ENCODE measurements at places on chromosomes 7 and 10.

- DNase-seq: no peak
These were observed 144.1 kb downstream of the EMX2 start for GRCh38 chr10:117686606-117687005.

DNA sequence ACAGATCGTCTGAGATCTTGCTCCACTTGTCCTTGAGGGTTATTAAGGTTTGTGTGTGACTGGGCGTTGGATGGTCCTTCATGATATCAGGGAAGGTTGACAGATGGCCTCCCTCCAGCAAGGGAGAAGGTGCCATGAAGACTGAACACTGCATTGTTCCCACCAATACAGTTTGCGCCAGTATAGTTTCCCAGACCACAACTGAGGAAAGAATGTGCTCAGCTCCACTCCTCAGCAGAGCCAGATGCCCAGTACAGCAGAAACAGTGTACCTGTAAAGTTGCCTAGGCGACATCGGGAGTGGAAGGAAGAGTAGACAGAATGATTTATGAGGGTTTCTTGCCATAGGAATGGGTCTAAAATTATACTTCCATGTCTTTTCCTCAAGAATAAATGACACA is 137.5 kb downstream of the ST7 start:
- DNase-seq: no peak

DNA sequence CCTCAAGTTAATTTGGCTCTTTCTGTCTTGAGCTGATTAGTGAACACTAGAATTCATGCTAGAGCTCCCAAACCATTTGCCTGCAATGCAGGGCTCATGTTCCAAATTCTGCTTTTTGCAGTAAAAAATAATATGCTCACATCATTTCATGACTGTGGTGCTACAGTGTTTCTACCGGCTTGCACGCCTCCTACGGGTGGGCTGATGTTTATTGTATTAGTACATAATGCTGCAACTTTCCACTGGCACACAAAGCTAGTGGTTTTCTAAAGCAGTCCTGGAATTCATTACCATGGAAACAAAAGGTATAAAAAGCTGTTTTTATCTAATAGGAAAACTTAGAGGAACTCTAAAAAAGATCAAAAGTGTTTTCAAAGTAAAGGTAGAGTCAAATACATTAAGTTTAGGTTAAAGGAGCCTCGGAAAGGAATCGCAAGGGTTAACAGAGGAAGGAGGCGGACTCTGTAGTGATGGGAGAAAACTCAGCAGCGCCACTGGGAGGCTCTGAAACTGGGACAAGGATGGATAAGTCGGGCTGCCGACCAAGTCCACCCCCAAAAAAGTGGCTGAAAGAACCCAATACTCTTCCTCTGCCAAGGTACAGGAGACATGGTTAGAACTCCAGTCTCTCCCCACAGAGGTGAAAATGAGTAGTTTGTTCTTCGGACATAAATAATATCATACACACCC is 25.9 kb downstream of the GRM8 start:
- DNase-seq: no peak

DNA sequence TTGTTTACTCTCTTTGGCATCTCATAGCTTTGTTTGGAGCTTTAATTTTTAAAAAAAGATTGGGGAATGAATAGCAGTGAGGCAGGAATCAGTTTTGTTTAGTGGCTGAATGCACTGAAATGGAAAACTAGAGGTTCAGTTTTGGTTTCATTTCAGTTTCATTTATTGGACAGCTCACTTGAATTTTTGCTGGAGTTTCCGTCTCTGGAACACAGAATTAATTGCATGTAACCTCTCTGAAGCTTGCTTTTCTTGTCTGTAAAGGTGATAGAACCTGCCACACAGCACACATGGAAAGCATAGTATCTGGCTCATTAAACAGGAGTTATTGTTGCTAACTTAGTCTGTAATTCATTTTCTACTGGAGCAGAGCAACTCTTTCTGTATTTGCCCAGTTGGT is 7.1 kb downstream of the GRM8 start:
- peak; percentile 55 for DNase-seq

DNA sequence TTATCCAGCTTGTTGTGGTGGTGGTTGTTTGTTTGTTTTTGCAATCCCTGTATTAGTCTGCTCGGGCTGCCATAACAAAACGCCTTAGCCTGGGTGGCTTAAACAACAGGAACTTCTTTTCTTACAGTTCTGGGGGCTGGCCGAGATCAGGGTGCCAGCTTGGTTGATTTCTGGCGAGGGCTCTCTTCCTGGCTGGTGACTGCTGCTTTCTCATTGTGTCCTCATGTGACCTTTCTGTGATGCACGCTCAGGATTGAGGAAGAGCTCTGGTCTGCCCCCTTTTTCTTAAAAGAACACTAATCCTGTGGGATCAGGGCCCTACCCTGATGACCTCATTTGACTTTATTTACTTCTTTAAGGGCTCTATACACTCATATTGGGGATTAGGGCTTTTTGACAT is 107.1 kb upstream of the NRP1 start:
- no peak for DNase-seq

DNA sequence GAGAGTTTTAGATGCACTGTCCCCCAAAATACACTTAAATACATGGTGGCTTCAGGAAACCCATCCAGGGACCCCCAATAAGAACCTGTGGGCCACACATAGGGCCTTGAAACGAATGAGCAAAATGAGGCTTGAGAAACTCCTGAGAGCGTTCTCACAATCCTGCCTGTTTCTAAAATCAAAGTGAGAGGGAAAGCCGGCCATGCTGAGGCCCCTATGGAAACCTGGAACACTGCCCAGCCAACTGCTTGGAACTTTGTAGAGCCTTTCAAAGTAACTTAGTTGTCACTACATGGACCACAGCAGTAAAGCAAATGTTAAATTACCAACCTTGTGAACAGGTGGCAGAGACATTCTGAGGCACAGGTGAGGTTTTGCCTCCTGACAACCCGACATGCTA is 13.4 kb downstream of the SGMS1 start:
- DNase-seq: no peak

DNA sequence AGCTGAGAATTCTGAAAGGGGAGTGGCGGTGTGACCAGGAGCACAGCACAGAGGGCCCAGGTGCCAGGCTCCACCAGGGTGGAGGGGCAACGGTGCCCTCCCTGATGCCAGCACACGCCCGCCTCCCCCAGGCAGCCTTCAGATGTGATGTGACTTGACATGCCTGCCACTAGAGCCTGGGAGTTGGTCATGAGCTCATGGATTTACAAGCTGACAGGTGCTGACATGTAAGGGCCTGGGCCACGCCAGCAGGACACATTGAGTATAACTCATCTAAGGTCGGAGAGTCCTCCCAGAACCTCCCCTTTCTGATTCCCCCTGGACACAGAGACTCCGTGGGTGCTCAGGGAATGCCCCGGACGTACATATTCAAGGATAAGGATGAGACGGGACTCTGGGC is 74.2 kb downstream of the LSM5 start:
- no peak for DNase-seq

GRCh38 chr10:88913127-88913526 is 33.1 kb downstream of the STAMBPL1 start:
- DNase-seq: peak; percentile 84

DNA sequence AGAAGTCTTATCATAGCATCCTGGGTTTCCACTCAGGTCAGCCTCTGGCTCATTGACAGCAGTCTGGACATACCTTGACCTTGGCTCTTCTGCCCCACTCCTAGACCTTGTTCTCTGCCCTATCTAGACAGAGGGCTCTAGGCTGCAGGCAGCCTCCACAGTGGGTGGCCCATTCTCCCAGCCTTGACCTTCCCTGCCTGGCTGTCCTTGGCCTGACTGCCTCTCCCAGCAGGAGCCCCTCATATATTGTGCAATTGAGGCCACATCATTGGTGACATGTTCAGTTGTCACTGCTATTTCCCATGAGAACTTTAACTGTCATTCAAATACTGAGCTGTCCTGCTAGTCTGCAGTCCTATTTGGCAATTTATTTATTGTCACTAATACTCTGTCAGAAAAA is 503.4 kb downstream of the PLXNA4 start:
- DNase-seq: no peak

GRCh38 chr7:94567396-94567795 is 57.8 kb downstream of the CASD1 start:
- DNase-seq: no peak

- no peak for DNase-seq
These were observed 4.2 kb upstream of the RPEL1 start for GRCh38 chr10:103241262-103242011.

- DNase-seq: peak; percentile 8
These were observed 934 bp downstream of the PRTFDC1 start for GRCh38 chr10:24951201-24952142.

GRCh38 chr10:1208366-1209311 is 152.5 kb downstream of the WDR37 start:
- no peak for DNase-seq

DNA sequence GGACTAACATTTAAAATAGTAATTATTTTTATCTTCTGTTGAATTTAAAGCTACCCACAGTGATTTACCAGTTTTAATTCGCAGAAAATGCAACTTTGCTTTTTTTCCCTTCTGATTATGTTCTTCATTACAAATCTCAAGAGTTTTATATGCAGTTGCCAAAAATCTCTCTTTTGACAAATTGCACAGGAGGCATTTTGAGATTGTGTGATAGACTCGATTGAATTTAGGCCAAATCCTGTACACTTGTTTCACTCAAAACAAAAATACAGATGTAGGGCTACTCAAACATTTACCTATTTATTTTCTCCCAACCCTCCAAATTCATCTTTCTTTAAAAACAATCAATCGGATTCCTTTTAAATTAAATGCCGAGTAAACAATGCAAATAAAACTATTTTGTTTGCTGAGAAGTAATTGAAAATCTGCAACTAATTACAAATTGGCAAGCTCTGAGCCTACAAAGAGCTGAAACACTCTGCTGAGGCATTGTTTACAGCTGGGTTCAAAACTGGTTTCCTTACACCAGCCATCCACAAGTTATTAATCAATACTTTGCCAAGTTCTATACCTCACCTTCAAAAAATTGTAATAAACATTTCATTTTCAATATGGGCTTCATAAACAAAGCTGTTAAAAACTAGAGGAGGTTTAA is 214.9 kb upstream of the TCF7L2 start:
- DNase-seq: no peak

DNA sequence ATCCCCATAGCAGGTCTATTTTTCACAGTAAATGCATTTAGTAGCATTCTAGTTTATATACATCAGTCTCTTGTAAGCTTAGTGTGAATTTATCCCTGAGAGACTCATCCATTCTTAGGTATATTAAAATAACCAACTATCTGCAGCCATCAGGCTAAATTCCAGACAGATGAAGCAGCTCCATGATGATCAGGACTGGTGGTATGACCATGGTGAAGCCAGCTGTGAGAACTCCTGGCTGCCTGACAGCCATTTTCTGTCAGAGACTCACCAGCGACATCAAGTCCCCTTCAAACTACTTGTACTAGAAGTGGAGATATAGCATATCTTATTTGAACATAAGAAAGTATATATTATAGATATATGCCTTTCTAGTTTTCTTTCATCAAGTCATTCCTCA is 70.3 kb upstream of the GSDME start:
- no peak for DNase-seq

- no peak for DNase-seq
These were observed 980.5 kb downstream of the LRMDA start for GRCh38 chr10:76411729-76412435.

DNA sequence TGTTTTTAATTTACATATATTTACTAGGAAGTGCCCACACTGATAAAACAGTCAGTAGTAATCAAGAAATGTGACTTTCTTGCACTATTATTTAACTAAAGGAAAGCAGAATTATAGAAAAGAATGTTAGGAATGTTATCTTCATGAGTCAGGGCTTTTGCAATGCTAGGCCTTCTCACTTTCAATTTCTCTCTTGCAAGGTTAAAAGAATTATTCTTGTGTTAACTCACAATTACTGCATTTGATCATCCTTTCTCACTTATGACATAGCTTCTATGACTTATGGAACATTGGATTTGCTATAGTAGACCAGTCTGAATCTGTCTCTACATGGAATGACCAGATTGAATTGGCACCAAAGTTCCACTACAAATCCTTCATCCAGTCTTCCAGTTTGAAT is 192.4 kb downstream of the SDK1 start:
- DNase-seq: no peak

GRCh38 chr7:121874298-121874697 is 1.3 kb downstream of the PTPRZ1 start:
- DNase-seq: no peak

DNA sequence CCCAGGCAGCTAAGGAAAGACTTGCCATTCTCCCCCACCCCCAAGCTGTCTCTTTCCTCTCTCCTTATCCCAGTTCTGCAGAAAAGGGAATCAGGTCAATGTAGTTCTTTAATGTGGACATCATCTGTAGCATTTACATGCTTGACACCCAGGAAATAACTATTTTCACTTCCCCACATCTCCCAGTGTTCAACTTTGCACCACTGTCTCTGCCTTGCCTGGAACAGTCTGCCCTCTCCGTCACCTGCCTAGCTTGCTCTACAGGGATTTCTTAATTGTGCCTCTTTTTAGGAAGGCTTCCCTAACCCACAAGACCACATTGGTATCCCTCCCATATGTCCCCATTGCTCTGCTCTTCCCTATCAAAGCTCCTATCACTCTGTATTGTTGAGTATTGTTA is 45.9 kb upstream of the TOMM7 start:
- no peak for DNase-seq

DNA sequence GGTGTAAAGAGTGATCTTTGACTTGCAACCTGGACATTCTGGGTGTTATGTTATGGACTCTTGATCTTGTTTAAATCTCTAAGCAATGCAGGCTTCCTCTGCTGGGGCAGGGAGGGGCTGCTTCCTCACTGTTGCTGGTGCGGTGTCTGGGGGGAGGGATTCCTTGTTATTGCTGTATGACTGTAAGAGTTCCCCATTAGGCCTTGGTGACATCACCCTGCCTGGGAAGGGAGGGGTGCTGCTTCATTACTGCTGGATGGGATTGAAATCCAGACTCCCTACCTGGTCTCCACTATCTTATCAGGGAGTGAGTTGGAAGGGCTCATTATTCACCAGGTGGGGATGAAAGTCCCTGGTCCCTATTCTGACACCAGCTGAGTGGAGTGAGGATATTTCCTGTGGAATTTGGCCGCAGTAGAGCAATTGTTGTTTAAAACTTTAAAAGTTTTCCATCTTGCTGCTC is 8.8 kb downstream of the OGDH start:
- DNase-seq: no peak

GRCh38 chr10:132596742-132597279 is 59.2 kb downstream of the INPP5A start:
- no peak for DNase-seq

DNA sequence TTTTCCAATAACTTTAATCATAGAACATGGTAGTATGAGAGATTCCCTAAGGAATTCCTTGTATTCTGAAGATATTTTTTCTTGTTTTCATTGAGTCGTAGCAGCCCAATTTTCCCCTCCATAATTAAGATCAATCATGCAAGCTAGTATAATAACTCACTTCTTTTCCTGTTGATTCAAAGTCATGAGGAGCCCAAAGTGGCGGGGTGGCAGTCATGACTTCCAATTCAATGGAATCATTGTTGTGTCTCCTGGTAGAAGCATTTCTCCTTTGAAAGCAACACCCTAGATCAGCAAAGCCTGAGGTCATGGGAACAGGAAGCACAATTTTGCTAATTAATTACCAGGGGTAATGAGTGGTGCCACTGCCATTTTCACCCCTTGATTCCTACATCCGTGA is 77.6 kb upstream of the MAGI2 start:
- DNase-seq: no peak

GRCh38 chr7:113856010-113856409 is 62.8 kb downstream of the PPP1R3A start:
- no peak for DNase-seq
